ENCODE measurements at places on chromosomes 5 and 9.

GRCh38 chr9:36158122-36158521, 11.1 kb upstream of the CCIN start:
- DNase-seq = no peak

GRCh38 chr9:17967731-17968130, 388.9 kb downstream of the SH3GL2 start:
- no peak for DNase-seq

DNA sequence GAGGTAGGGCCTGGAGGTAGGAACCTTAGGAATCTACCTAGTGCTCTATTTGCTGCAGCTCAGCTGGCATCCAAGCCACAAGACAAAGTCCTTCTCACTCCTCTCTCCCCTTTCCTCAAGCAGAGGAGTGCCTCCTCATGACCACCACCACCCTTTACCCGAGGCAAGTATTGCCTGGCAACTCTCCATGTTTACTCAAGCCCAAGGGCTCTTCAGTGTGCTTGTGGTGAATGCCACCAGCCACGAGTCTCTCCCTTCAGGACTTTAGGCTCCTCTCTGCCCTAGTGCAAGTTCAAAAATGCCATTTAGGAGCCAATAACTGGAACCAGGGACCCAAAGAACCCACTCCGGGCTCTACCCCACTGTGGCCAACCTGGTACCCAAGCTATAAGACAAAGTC, 514.5 kb upstream of the RGMB start:
- no peak for DNase-seq

DNA sequence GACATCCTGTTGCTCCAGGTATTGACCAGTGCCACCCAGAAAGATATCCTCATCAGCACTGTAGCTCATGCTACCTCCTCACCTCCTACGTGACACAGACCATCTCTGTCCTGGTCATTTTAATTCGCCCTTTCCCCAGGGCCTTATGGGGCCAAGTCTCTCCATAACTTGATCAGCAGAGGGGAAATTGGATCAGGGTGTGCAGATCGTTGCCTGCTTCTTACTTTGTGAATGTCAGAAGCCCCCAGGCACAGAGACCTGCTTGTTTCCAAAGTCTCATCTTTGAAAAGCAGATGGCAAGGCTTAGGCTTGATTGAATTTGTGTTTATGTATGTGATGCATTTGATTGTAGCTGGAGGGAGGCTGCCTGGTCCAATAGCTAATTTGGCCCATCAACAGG, 8.8 kb upstream of the DBH start:
- DNase-seq = no peak

DNA sequence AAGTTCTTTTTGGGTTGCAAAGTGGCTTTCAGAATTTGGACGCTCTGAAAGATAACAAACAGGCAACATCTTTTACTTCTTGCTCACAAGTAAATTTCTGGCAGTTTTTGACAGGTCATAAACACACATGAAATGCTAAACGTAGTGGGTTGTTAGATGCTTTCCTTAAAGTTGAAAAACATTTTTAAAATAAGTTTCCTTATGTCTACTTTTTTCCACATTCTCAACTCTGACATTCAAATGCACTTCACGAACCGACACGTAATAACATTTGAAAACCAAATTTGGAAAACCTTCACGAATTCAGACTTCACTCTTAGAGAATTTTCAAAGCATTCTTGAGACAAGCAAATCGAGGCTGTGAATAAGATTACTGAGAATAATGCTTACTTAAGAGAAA, 26.9 kb downstream of the MTX3 start:
- no peak for DNase-seq

- no peak for DNase-seq
Observed at GRCh38 chr5:41219658-41220269, 6.4 kb upstream of the C6 start.

DNA sequence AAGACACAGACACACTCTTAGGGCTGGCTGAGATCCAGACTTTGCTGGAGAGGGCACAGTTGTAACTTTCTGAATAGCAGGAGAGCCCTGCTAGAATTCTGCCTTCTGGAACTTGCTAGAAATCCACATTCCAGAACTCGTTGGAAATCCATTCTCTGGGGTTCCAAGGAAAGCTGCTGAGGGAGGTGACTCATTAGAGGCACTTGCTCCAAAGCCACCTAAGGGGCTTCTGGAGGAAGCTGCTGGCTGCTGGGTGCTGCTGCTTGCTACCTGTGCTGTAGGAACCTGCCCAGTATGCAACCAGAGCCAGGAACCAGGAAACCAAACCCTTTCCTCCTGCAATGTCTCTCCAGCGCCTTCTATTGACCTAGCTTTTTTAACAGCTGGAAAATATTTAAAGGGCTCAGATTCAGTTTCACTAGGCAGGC, 4.1 kb upstream of the TLE4 start:
- DNase-seq = no peak

GRCh38 chr5:58016877-58017276, 443.0 kb downstream of the PLK2 start:
- DNase-seq = no peak

DNA sequence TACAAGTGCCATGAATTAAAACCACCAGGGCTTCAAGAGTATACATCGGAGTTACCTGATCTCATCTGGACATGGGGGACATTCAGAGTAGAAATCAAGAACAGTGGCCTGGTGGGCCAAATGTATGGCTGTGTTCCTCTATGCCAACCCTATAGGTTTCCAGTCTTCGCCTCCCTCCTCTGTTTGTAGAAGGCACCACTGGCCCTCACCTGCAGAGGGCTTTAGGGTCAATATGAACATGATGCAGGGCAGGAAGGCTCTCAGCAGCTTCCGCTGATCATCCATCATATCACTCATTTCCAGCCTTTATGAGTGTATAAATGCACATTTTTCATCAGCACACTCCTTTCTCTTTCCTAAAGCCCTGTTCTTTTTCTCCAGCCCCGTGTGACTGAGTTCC, 555.5 kb upstream of the BRINP1 start:
- DNase-seq = no peak

- no peak for DNase-seq
Observed at GRCh38 chr9:127783111-127784008, 2.5 kb upstream of the CDK9 start.

- DNase-seq = peak; percentile 49
Observed at GRCh38 chr5:174409070-174409469, 315.3 kb upstream of the MSX2 start.

- peak; percentile 78 for DNase-seq
Observed at GRCh38 chr9:135156525-135157510, 69.3 kb downstream of the OLFM1 start.

DNA sequence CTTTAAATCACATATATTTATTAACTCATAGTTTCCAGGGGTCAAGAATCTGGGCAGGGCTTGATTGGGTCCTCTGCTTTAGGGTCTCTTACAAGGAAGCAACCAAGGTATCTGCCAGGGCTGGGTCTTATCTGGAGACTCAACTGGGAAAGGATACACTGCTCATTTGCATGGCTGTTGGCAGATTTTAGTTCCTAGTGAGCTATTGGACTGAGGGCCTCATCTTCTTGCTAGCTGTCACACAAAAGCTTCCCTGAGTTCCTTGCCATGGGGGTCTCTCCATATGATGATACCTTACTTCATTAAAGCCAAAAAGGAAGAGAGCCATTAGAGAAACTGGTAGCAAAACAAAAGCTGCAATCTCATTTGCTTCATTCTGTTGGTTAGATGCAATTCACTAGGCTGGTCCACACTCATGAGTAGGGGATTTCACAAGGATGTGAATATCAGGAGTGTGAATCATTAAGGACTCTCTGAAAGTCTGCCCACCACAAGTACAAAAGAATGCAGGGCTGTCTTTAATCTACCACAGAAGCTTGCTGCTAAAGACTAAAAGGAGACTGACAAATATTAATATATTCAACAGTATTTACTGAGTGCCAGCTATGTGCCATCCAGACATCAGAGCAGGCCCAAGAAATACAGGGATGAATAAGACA, 42.0 kb upstream of the TIMD4 start:
- no peak for DNase-seq

DNA sequence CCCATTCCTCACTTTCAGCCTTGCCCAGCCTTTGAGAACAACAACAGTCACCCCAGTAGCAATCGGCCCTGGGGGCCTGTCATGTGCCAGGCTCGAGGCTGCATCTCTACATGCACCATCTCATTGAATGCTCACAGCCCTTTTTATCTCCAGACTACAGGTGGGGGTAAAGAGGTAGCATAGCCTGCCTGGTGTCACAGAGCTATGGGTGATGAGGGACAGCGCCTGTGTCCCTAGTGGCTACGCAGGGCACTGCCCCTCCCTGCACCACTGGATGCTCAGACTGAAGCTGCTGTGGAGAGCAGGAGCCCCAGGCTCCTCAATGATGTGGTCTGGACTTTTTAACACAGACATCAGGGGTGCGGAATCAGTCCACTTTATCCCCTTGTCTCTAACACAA, 2.8 kb downstream of the CAMK2A start:
- peak; percentile 82 for DNase-seq

- DNase-seq = no peak
Observed at GRCh38 chr9:111034898-111035539, 3.3 kb downstream of the LPAR1 start.

DNA sequence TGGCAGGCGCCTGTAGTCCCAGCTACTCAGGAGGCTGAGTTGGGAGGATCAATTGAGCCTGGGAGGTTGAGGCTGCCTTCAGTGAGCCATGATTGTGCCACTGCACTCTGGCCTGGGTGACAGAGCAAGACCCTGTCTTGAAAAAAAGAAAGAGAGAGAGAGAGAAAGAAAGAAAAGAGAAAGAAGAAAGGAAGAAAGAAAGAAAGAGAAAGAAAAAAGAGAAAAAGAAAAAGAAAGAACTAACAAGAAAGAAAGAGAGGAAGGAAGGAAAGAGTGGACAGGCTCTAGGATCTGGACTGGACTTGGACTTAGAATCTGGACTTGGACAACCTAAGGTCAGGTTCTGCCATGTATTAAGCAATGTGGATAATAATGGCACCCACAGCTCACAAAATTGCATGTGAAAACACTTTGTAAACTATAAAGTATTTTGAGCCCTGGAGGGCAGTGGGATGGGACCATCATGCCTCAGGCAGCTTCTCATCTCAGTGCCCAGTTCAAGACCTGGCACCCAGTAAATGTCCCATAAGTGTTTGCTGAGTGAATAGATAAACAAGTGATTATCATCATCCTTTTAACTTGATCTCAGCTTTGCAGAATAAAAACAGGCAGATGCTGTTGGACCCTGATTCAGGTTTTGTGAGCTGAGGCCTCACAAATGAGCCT, 12.8 kb upstream of the PHF19 start:
- DNase-seq = no peak

- DNase-seq = no peak
Observed at GRCh38 chr5:111255169-111255568, 31.0 kb downstream of the CAMK4 start.

GRCh38 chr5:109418712-109419352, 9.1 kb upstream of the PJA2 start:
- no peak for DNase-seq

DNA sequence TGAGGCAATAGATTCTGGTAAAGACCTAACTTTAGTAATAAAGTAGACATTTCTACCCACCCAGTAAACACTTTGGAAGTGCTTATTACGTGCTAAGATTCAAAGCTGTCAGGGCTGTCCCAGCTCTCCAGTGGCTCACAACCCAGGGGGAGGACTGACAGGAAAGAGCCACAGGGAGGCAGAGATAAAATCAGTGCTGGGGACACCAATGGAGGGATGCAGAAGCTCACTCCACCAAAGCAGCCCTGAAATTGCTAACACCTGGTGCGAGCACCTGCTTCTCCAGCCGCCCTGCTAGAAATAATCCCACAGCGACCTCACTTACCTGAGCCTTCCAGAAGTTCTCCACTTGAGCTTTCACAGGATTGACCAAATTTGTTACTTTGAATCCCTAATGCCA, 501.0 kb downstream of the BNC2 start:
- DNase-seq = no peak

- DNase-seq = no peak
Observed at GRCh38 chr9:133539991-133540697, 5.6 kb downstream of the ADAMTSL2 start.

- no peak for DNase-seq
Observed at GRCh38 chr5:109125755-109126429, 283.9 kb downstream of the PJA2 start.

DNA sequence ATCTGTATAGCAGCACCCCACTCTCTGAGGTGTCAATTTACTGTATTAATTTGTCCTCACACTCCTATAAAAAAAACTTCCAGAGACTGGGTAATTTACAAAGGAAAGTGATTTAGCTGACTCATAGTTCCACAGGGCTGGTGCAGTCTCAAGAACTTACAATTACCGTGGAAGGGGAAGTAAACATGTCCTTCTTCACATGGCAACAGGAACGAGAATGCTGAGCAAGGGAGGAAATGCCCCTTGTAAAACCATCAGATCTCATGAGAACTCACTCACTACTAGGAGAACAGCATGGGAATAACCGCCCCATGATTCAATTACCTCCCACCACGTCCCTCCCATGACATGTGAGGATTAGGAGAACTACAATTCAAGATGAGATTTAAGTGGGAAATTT, 602.6 kb downstream of the MTRR start:
- no peak for DNase-seq

DNA sequence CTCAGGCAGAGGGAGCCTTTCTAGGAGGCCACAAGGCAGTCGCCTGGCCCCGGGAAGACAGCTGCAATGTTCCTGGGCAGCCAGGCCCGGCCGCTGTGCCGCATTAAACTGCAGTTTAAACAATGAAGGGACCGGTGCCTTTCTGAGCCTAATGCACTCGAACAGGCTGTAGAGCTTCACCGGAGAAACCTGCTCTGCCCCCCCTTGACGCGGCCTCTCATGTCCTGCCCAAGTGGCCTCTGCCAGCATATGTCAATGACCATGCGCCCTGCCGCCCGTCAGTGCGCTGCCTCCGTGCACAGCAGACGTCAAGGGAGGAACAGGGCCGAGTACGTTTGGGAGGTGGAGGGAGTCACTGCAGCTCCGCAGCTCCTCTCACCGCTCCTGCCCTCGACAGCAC, 38.4 kb upstream of the BARHL1 start:
- no peak for DNase-seq

DNA sequence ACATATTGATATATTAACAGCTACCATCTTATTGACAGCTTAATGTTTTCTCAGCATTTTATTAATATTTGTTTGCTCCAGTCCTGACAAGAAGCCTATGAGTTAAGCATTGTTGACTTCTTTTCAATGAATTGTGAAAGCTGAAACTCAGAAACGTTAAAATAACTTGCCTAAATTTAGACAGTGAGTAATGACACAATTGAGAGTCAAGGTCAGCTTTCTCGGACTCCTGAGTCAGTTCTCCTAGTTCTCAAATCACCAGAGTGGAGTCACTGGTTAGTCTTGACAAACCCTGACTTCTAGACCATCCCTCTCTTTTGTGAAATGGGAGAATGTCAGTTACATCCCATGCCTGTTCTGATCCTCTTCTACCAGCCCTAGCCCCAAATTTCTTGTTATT, 222.7 kb upstream of the ACO1 start:
- DNase-seq = no peak

DNA sequence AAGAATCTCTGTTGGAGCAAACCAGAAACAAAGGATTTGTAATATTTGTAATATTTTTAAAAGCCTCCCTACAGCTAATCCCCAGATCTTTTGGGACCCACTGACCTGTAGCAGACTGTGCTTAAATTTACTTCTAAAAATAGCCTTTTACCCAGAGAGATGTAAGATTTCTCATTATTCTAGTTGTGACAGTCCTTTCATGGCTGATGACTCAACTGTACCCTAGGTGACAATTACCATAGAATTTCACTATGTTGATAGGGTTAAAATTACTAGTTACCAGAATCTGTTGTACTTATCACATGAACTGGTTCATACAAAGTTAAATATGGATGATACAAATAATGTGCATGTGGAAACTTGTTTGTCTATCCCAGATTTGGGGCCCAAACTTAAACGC, 543.9 kb upstream of the SEMA6A start:
- no peak for DNase-seq

- DNase-seq = no peak
Observed at GRCh38 chr9:128484686-128485413, 19.7 kb upstream of the GLE1 start.
